ENCODE measurements at places on chromosomes 4 and X.
A peak's percentile ranks its signal among the peaks of the same experiment; 100 is the strongest.

GRCh38 chrX:54776061-54776460 is 22.0 kb downstream of the ITIH6 start:
- no peak for DNase-seq

- no peak for DNase-seq
These were observed 78.4 kb downstream of the CCNG2 start for GRCh38 chr4:77235289-77235854.

DNA sequence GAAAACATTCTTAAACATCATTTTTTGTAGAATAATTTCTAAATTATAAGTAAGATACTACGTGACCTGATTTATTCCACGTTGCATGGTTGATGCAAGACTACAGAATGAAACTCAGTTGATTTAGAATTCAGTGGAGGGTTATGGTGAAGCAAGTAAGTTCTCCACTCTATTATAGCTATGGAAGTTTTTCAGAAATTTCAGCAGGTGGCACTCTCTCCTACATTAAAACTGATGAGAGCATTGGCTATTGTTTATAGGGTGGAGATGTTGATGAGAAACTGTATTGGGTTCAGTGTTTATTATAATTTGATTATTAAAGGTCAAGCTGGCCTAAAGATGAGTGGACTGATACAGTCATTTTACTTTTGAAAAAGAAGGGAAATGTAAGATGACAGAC is 88.0 kb downstream of the FNIP2 start:
- peak; percentile 14 for DNase-seq

DNA sequence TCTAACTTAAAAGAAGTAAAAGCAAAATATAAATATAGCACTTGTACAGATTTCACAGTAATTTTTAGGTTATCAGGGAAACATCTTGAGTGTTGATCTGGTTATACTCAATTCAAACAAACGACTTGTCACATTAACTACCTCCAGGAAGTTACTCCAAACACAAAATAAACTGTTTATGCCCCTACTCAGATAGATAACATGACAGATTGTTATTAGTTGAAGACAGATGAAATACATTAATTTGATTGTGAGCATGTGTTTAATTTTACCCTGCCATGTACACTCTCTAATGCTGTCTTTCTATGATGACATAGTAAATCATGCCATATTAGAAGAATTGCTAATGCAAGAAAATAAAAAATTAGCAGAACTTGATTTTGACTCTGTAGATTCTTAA is 88.0 kb downstream of the RAB28 start:
- DNase-seq, result peak; percentile 36

DNA sequence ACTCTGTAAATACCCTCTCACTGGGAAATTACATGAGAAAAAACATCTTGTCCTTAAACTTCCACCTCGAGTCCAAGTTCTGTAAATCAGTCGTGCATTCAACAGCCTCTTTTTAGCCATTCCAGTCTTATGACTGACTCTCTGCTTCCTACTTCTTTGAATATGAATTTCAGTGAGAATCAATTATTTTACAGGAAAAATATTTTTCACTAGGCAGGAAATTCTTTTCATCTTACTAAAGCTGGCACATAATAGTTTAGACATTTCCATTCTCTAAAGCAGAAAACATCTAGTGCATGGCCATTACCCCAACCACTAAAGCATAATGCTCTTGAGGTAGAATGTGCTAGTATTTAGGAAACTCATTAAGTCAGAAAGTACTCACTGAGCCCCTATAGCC is 565.7 kb upstream of the FAT1 start:
- DNase-seq, result no peak

GRCh38 chr4:172362569-172362968 is 549.4 kb downstream of the GALNTL6 start:
- DNase-seq, result no peak

GRCh38 chr4:108556588-108557200 is 63.7 kb upstream of the RPL34 start:
- DNase-seq, result no peak

DNA sequence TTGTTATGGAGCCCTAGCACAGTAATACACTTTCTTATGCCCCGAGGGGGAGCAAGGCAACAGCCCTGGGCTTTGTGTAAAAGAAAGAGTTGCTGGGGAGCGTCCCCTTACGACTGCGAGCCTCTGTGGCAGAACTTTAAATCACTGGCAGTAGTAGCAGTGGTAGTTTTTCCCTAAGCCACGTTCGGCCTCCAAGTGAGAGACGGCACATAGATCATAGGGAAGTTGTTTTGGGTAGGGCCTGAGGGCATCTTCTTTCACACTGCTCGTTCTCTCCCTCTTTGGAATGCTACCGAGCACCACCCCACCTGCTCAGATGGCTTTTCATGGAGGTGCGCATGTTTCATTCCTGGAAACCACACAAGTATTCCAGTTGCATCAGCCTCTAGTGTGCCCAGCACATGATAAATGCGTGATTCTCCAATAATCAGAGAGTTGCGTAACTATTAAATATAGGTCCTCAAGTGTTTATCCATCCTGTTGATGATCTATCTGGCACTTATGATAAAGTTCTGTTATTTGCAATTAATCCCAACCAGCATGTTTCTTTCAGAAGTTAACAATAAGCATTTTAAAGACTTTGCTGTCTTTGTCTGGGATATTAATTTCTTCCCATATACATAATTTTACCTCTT is 7.0 kb upstream of the SYNPO2 start:
- no peak for DNase-seq

DNA sequence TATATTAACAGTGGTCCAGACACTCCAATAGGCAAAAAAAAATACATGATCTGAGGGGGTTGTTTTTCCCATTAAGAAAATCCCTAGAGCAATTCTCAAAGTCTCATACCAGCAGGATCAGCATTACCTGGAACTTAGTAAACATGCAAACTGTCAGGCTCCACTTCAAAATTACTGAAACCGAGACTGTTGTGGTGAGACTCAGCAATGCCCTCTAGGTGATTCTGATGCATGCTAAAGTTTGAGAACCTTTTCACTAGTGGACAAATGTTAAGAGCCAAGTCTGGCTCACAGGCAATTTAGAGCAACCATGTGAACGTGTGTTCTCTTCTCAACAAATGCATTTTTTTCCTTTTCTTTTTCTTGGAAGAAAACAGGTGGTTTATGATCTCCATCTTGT is 30.2 kb downstream of the NEK1 start:
- no peak for DNase-seq

GRCh38 chr4:187480146-187481145 is 515.1 kb upstream of the ZFP42 start:
- no peak for DNase-seq

- peak; percentile 42 for DNase-seq
These were observed 79.6 kb downstream of the COMMD8 start for GRCh38 chr4:47383829-47384427.

DNA sequence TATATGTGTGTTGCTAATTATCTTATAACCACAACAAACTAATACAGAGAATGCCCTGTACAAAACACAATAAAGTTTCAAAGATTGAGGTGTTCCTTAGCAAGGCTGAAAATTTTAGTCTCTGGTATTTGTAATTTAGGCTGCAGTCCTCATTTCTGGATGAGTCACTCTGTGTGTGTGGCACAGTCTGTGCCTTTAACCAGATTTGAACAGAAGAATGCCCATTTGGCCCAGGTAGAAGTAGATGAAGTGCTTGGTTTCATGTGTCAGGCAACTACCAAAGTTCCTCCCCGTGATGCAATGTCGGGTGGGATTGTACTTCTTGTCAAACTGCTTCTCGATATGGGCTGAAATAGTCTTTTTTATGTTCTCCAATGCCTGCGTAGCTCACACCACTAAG is 91.6 kb upstream of the H2AZ1 start:
- DNase-seq, result no peak

GRCh38 chr4:178693816-178694215 is 1251.6 kb upstream of the AGA start:
- DNase-seq, result no peak

DNA sequence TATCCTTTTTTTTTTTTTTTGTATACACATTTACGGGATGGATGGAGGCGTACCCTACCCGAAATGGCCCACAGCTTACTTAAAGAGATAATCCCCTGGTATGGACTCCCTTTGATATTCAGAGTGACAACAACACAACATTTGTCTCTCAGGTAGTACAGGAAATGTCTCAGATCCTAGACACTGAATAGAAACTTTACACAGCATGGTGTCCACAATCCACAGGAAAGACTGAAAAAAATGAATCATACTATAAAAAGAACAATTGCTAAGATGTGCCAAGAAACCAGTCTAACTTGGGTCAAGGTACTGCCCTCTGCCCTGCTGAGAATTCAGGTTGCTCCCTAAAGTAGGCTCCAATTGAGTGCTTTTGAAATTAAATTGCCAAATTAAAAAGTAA is 100.8 kb upstream of the LANCL3 start:
- DNase-seq, result no peak

DNA sequence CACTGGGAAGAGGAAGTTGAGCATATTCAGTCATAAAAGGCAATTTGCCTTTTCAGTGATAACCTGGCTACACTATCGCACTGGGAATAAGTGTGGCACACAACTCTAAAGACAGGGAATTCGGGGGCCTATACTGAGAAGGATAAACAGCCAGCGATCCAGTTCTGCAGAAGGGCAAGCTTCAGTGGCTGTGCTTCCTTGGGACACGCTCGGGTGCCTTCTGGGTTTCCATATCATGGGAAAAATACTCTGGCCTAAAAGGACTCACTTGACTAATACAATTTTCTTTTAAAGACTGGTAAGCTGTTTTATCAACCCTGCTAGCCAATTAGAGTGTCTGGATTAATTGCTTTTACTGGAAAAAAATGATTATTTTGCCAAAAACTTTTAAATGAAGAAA is 58.5 kb downstream of the TENM3 start:
- no peak for DNase-seq

- no peak for DNase-seq
These were observed 211.9 kb downstream of the DCAF12L2 start for GRCh38 chrX:125954236-125954635.

GRCh38 chr4:144289667-144290428 is 149.3 kb upstream of the GYPA start:
- DNase-seq, result no peak

GRCh38 chr4:41644288-41644914 is 104.1 kb downstream of the PHOX2B start:
- DNase-seq, result no peak

DNA sequence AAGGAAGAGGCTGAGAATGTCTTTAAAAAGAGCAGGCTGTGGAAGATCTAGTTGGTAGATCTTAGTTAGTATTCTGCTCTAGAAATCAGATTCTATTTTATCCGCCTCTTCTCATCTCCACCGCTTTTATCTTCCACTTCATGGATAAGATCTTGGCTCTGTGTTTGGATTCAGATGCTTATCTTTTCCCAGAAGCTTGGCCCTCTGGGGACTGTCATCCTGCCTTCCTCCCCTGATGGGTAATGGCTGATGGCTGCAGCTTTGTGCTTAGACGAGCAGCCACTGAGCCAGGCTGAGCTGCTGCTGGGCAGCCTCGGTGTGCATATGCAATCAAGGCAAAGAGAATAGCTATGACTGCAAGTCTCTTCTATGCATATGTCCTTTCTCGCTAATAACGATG is 23.5 kb downstream of the TRIML1 start:
- DNase-seq, result peak; percentile 18
